ENCODE measurements at places on chromosomes 1 and 21.

GRCh38 chr1:236313427-236313826 is 31.7 kb upstream of the ERO1B start:
- DNase-seq: no peak

DNA sequence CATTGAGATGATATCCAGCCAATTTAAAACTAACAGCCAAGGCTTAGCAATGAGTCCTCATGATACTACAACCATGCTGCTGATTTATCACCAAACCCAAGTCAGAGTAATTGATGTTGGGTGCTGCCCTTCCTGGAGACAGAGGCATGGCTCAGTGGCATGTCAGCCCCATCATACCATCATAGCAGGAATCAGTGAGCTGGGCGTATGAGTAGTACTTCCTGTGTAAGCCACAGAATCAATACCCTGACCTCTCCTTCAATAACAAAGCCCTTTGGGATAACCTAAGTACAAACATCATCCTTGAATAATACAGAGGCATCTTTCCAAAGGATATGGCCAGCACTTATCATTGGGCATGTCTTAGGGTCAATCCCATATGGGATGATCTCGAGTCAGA is 3.0 kb upstream of the LCE1E start:
- DNase-seq: no peak

GRCh38 chr1:19484338-19484797 is 971 bp downstream of the CAPZB start:
- no peak for DNase-seq

GRCh38 chr1:40753142-40753882 is 30.3 kb upstream of the KCNQ4 start:
- no peak for DNase-seq

GRCh38 chr1:206935491-206936067 is 10.7 kb downstream of the PIGR start:
- DNase-seq: no peak

DNA sequence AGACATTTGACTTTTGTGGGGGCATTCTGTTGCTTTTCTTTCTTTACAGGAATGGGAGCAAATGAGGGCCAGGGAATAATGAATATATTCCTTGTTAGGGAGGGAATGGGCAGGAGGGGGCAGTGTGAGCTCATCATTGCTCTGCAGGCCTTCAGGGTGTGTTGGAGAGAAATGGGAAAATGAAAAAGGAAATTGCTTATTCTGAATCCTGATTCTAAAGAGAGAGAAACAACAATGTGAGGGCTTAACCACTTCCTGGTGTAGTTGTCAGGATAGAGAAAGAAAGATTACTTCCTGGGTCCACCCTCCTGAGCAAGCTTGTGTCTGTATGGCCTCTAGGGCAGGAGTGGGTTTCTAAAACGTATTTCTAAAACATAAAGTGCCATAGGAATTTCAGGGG is 28.3 kb downstream of the VANGL2 start:
- no peak for DNase-seq

DNA sequence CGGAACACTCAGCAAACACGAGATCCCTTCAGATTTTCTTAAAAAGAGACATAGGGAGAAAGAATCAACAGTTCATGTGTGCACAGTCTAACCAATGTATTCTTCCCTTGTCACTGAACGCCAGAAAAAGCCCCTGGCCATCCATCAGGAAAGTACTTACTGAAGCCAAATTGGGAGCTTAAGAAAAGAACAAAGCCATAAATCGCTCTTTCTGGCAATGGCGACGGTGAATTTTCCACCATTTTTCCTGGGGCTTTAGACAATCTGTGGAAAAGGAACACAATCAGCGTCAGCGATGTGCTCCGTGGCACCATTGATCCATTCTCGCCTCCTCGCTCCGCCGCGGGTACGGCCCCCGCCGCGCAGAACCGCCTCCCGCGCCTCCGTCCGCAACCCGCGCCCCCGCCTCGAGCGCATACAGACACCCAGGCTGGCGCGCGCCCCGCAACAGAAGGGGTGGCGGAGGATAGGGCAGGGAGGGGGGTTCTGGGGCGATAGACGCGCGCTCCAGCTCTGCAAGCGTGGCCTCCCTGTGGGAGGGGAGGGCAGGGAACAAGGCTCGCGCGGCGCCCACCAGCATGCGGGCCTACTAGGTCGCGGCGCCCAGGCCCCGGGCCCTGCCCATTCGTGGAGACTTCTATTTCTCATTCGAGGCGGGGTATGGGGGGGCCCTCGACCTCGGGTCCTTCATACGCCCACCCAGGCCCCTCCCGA is 440 bp downstream of the PIGP start:
- DNase-seq: no peak

GRCh38 chr1:232676307-232676706 is 46.4 kb upstream of the SIPA1L2 start:
- DNase-seq: no peak

- no peak for DNase-seq
Measured at GRCh38 chr1:205824180-205824579, 11.2 kb upstream of the SLC41A1 start.

DNA sequence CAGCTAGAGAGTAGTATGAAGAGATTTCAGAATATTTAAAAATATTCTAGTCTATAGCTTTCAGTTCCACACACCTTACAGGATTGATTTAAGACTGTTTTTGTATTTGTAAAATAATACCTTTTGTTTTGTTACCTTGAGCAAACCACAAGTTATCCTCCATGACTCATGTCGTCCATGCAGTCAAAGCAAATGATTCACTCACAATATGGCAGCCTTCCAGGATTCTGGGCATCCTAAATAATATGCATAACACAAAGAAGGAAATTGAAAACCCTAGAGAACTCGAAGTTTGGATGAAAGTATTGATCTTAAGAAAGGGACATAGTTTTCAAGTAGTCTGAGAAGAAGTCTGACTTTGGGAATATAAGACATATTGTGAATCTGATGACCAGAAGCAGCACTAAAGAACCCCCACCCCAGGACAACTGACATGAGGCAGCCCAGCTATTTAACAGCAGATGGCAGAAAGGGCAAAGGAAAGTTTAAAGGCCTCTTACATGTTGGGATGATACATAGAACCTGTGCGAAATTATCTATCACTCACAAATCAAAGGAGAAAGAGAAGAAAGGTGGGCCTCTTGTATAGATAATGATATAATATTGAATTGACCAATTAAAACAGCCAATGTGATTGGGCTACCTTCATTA is 857.9 kb downstream of the BRINP3 start:
- no peak for DNase-seq

- no peak for DNase-seq
Measured at GRCh38 chr1:65605621-65606020, 185.2 kb downstream of the LEPR start.

DNA sequence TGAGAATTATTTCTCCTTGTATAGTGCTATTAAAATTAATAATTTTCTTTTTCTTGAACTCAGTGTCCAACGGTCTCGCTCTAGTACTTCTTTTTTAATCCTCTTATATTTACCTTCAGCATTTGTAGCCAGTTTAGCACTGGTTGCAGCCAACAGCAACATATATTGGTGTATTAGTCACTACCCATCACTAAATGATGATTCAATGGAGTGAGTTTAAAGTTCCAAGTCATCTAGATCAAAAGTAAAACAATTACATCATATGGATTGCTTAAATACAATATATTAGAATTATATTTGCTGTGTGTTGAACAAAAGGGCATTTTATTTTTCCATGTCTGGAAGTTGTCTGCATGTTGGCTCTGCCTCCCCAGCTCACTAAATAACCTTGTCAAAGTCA is 591.8 kb downstream of the ADGRL2 start:
- no peak for DNase-seq

GRCh38 chr1:215407575-215407974 is 159.5 kb upstream of the KCTD3 start:
- no peak for DNase-seq

- DNase-seq: no peak
Measured at GRCh38 chr21:45533361-45533845, 8.8 kb downstream of the SLC19A1 start.

DNA sequence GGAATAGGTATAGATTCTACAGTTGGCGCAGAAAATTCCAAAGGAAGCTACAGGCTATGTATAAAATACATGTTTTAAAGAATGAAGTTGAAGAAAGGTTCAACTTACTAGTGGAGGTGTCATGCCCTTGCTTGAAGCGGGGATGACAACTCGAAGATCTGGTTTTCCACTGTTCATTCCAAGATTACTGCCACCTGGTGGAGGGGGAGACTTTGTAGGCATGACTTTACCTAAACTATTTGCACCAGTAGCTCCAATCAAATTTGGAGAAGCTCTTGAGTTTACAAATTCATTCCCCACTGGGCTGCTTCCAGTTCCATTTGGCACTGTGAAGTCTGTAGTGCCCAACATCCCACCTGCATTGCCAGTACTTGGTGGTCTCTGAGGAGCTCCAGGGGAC is 81.7 kb downstream of the AXDND1 start:
- no peak for DNase-seq

DNA sequence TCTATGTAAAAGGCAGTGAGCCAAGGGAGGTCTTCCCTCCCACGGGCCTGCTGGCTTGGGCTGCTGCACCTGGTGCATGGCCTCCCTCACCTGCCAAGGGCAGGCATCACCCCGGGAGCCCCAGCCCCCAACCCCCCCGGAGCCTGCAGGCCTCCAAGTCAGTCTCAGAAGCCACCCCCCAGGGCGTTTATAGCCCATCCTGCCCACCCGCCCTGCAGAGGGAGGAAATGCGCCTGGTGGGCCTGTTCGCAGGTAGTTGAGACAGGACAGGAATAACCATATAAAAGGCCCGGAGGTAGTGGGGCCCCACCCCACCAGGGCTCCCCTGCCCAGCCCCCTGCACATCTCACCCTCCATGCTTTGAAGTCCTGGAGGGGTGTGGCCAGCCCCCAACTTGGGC is 18.2 kb upstream of the ARF1 start:
- no peak for DNase-seq

DNA sequence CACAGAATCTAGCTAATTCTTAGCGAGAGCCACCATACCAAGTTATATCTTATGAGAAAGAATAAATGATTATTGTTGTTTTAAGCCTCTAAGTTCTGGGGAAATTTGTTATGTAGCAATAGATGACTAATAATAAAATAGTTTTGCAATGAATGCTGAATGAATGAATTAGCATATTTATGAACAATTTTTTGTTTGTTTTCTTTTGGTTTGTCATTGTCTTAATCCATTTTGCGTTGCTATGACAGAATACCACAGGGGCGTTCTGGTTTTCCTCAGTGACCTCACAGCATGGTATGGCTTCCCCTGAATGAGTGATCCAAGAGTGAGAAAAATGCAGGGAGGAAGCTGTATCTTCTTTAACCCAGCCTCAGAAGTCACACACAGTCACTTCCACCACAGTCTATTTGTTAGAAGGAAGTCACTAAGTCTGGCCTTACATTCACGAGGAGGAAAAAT is 53.8 kb upstream of the HPDL start:
- DNase-seq: no peak

GRCh38 chr1:177517546-177517945 is 346.8 kb downstream of the BRINP2 start:
- no peak for DNase-seq

- no peak for DNase-seq
Measured at GRCh38 chr21:45127937-45128336, 53.6 kb downstream of the ADARB1 start.

- DNase-seq: no peak
Measured at GRCh38 chr21:32209580-32209979, 69.3 kb downstream of the MIS18A start.

GRCh38 chr1:38929476-38929875 is 12.2 kb downstream of the RHBDL2 start:
- no peak for DNase-seq

GRCh38 chr1:200670242-200671118 is 773 bp upstream of the DDX59 start:
- no peak for DNase-seq

DNA sequence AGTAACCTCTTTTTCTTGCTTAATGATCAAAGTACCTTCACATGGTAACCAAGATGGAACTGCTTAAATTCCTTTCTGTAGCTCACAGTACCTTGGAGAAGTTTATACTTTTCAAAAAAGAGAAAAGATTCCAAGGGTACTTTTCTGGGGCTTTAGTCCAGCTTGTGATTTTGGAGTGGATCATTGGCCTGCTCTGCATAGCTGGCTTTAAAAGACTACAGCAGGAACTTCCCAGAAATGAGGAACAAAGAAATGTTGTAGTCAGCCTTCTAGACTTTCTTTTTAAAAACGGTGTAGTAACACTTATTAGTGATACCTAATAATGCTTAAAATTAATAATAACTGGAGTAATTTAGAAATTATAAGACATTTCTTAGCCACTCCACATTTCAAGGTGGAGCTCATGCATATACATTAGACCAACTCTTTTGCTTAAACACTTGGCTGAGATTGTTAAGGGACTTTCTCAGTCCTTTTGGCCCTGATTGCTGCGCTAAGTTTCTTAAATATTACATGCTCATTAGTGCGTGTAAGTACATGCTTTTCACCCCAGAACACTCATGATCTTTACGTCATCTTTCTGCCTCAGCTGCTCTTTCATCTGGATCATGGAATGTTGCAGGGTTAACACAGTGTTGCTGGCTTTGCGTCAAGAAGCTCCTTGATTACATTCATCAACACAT is 57.3 kb downstream of the SDCCAG8 start:
- DNase-seq: no peak

DNA sequence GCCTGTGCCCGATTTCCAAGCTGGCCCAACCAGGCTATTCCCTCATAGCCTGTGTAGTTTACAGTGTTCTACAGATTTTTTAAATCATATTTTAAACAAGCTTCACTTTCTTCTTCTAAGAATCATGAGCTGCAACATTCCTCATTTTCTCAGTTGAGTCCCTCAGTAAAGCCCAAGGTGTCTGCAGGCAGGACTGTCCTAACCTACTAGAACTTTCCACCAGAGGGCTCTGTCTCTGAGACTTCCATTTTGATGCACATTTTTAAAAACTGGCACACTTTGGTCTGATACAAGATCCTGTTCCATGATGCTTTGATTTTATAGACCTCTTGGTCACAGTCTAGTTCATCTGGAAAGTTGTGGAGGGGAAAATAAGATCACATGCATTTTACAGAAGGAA is 21.6 kb upstream of the SLAMF6 start:
- no peak for DNase-seq

- DNase-seq: no peak
Measured at GRCh38 chr1:156993426-156994147, 52.0 kb downstream of the ARHGEF11 start.

DNA sequence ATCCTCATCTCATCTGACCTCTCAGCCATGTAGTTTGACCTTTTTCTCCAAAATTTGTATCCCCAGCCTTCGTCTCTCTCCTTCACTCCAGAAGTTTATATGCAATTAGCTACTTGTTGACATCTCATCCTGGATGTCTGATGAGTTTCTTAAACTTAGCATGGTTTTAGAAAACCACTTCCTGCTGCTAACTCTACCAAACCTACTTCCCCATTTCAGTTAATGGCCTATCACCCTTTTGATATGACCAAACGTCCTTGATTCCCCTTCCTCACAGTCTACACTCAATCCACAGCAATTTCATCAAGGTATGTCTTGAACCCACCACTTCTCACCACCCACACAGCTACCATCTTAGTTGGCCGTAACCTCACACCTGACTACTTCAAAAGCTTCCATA is 121.9 kb downstream of the LRRC40 start:
- no peak for DNase-seq

- DNase-seq: no peak
Measured at GRCh38 chr1:219299420-219299819, 125.7 kb downstream of the LYPLAL1 start.

Measured in activated CD4-positive, alpha-beta T cell treated with anti-CD3 and anti-CD28 coated beads for 1 hour (primary cell).